ENCODE measurements at places on chromosomes 6 and 20. TPM values are rescaled to one million over a fixed set of nuclear protein-coding genes. Genes with fewer than 3 reads are reported as not detected.
A peak's percentile ranks its signal among the peaks of the same experiment; 100 is the strongest.

DNA sequence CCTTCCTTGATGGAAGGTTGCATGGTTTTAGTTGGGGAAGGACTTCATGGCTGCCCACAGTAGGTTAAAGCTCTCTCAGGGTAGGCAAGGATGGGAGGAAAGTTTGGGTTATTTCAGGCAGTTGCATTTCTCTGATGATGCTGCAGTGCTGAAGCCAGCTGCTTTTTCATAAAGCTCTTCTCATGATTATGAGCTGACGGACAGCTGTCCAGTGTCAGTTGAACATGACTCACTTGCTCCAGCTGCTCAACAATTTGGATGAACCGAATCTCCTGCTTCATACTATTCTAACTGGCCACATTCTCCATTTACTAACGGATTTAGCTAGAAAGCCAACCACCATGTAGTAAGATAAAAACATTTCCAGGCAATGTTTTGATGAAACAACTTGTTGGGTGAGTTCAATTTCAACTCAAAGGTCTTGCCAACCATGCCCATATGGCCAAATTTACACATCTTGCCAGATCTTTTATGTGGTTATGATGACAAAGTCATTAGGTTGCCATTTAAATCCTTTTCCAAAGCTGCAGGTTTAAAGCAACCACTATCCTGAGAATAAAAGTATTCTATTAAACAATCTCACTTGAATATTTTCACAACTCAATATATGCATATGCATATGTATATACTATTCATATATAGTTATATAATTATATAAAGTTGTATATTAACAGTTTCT is 125.9 kb downstream of the HS3ST5 start:
- no peaks in the 10 kb centered on the region for H3K36me3 ChIP-seq
- H3K4me1 ChIP-seq: no peaks in the 10 kb centered on the region
- H3K27ac ChIP-seq: no peak overlapping the region
- H3K4me3 ChIP-seq: no peak overlapping the region
- no peaks in the 10 kb centered on the region for H3K27me3 ChIP-seq

DNA sequence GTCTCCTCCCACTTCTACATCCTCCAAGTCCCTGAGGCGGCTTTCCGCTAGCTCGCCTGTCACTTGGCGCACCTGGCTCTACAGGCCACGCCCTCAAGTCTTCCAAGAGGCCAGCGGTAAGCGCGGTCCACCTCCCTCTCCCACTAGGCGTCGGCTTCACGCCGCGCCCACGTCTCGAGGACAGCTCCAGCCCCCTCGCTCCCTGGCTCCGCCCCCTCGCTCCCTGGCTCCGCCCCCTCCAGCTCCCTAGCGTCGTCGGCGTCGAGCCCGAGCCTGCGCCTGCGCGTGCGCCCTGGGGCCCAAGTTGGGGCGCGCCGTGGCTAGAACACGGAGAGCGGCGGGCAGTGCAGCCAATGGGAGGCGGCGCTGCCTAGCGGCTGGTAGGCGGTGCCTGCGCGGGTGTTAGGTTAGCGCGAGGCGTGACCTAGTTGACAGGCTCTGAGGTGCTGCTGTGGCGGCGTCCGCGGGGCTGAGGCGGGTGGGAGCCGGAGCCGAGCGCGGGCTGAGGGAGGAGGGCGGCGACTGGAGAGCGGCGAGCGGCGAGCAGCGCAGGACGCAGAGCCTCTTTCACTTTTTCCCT is at the start of gene MACROD2:
Gene MACROD2, plus strand, starts transcription at position 431 of the 580 bp plus-strand sequence.
- peak within 1 kb of the TSS; percentile 66 for H3K4me3 ChIP-seq
- peaks cover 6% of the 10 kb centered on the region for H3K4me1 ChIP-seq
- peak within 1 kb of the TSS; percentile 62 for H3K27ac ChIP-seq
- no peaks in the 10 kb centered on the region for H3K36me3 ChIP-seq
- peak; percentile 94 for DNase-seq

DNA sequence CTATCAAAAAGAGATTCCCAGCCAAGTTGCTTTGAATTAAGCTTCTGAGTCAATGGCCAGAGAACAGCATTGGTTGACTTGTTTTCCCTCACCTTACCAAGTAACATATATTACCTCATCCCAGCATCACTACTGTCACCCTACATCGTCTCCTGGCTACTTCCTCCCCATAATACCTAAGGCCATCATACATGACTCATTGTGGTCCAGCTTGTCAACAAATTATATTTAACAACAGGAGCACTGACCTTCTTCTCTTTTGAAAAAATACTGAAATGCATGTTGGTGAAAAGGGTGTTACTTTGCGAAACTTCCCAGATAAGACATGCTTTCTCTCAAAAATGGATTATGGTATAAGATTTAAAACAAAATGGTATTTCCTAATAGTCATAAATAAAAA is 106.9 kb downstream of the TBX18 start:
- DNase-seq: no peak
- H3K36me3 ChIP-seq: no peaks in the 10 kb centered on the region
- no peak overlapping the region for H3K27ac ChIP-seq
- no peaks in the 10 kb centered on the region for H3K27me3 ChIP-seq
- no peak overlapping the region for H3K4me3 ChIP-seq
- no peaks in the 10 kb centered on the region for H3K4me1 ChIP-seq

GRCh38 chr20:33165416-33166055 is 2.4 kb upstream of the BPIFA2 start:
- DNase-seq: no peak
- H3K4me3 ChIP-seq: no peak overlapping the region
- H3K27me3 ChIP-seq: peaks cover 20% of the 10 kb centered on the region

The TFEB gene
- 19.0 TPM for total RNA-seq
